ENCODE measurements at places on chromosomes 1 and 21.

DNA sequence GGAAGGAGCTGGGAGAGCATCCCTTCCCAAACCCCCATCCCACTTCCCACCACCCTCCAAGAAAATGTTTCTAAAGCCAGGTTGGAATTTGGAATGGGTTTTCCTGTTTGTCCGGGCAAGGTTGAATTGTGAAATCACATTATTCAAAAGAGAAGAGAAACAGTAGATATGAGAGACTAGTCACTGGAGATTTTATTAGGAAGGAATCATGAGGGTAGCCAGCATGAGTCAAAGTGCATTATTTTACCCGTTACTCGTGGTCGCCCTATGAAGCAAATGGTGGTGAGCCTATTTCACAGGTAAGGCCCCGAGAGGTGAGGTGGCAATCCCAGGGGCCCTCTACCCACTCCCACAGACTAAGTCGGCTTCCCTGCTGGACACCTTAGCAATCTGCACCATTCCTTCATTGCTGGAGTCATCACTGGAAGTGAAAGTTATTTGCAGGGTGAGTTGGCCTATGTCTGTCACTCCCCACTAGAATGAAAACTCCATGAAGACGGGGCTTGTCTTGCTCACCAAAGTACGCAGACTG is 52.8 kb downstream of the TOMM20 start:
- no peak for DNase-seq
- no peak overlapping the region for H3K27ac ChIP-seq
- no peaks in the 10 kb centered on the region for H3K4me1 ChIP-seq

GRCh38 chr1:159877695-159878444 is 15.4 kb upstream of the VSIG8 start:
- peaks cover 2% of the 10 kb centered on the region for H3K36me3 ChIP-seq
- no peaks in the 10 kb centered on the region for H3K27me3 ChIP-seq
- no peak overlapping the region for H3K27ac ChIP-seq

DNA sequence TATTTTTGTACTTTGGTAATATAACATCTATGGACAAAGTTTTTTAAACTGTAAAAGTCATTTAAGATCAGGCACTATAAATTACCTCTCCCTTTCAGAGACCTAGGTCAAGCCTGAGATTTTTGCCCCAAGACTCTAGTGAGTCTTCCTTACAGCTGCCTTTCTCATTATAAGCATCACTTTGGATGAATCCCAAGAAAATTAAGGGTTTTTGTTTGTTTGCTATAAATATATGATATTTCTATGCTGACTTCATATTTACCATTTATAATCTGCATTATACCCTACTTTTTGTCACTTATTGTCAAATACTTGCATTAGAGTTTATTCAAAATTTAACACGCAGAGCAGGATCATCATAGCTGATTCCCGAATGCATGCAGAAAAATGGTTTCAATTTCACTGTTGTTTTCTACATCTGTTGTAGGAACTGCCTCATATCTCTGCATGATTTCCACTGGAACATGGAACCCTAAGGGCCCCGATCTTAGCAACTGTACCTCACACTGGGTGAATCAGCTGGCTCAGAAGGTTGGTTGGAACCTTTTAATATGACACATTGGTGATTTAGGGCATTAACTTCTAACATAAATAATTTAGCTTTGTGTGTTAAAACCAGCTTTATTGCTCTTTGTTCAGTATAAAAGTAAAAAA is 150.0 kb downstream of the ADGRL2 start:
- H3K4me1 ChIP-seq: 0 out of 2 replicates have a peak, but pooled peaks cover 2% of the 10 kb centered on the region
- H3K4me3 ChIP-seq: no peak overlapping the region
- no peaks in the 10 kb centered on the region for H3K27me3 ChIP-seq

GRCh38 chr1:176692431-176692830 is 229.5 kb downstream of the PAPPA2 start:
- H3K27me3 ChIP-seq: no peaks in the 10 kb centered on the region
- H3K4me3 ChIP-seq: no peak overlapping the region
- H3K4me1 ChIP-seq: peaks cover 3% of the 10 kb centered on the region
- H3K27ac ChIP-seq: no peak overlapping the region
- DNase-seq: no peak
- no peaks in the 10 kb centered on the region for H3K36me3 ChIP-seq

DNA sequence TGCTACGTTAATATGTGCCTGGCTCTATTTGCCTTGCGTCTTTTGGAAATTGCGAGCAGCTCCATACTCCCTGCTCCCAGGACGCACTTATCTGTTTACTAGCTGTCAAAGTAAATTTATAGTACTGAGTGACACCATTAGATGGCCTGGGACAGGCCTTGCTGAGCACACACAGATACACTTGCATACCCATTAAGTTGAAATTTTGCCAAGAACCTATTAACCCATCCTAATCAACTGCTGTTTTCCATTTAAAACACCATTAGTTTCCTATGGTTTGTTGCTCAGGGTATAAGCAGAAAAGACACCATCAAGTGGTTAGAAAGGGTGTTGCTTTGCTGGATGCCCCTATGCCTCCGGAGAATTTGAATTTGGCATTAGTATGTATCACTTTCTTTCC is 187.3 kb downstream of the SLC44A5 start:
- H3K27me3 ChIP-seq: no peaks in the 10 kb centered on the region
- no peaks in the 10 kb centered on the region for H3K36me3 ChIP-seq
- H3K4me3 ChIP-seq: no peak overlapping the region
- DNase-seq: no peak

GRCh38 chr1:163870666-163871065 is 548.9 kb downstream of the NUF2 start:
- no peak for DNase-seq
- peaks cover 4% of the 10 kb centered on the region for H3K4me1 ChIP-seq
- no peaks in the 10 kb centered on the region for H3K27me3 ChIP-seq
- H3K36me3 ChIP-seq: peaks cover 11% of the 10 kb centered on the region

GRCh38 chr1:50582346-50582745 is 159.1 kb upstream of the DMRTA2 start:
- no peak for DNase-seq
- no peaks in the 10 kb centered on the region for H3K36me3 ChIP-seq
- H3K27me3 ChIP-seq: no peaks in the 10 kb centered on the region
- H3K4me1 ChIP-seq: no peaks in the 10 kb centered on the region
- H3K27ac ChIP-seq: no peak overlapping the region

GRCh38 chr1:72369069-72369757 is 86.9 kb upstream of the NEGR1 start:
- H3K4me3 ChIP-seq: no peak overlapping the region
- H3K4me1 ChIP-seq: peaks cover 3% of the 10 kb centered on the region
- DNase-seq: no peak
- no peak overlapping the region for H3K27ac ChIP-seq
- H3K27me3 ChIP-seq: no peaks in the 10 kb centered on the region

All from H9 (cell line).